ENCODE measurements at places on chromosomes 16 and 17. TPM values are rescaled to one million over a fixed set of nuclear protein-coding genes. Genes with fewer than 3 reads are reported as not detected.

GRCh38 chr16:50386139-50386538 is 17.4 kb upstream of the BRD7 start:
- H3K4me3 ChIP-seq, result no peak overlapping the region
- no peak for DNase-seq
- no peaks in the 10 kb centered on the region for H3K36me3 ChIP-seq

DNA sequence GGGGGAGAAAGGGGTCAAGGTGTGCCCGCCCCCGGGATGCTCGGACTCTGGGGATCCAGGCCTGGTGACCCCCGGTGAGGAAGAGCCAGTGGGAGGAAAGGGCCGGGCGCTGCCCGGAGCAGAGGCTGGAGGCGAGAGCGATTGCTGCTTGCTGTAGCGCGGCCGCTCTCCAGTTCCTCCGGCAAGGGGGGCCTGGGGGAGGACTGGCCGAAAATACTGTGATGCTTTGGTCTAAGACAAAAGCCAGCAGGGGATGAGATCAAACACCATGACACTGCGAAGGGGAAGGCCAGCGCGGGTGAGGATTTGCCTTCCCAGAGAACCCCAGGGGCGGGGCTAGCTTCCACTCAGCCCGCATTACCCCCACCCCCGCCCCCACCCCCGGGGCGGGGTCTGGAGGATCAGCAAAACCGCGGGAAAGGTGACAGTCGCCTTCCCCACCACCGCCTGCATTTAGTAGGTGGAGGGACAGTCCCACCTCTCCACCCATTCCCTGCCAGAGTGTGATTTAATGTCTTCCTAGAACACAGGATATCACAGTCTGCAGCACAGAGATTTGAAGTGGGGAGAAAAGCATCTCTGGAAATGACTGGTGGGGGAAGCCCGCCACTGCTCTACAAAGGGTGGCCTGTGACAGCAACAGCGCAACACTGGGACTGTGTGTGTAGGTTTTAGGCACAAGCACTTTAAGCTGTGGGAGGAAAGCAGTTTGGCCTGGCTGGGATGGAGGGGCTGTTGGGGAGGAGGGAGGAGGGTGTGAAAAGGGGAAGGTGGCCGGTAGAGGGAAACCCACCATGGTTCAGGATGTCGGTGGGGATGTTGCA is 25.7 kb downstream of the MRC2 start:
- peaks cover 42% of the 10 kb centered on the region for H3K4me1 ChIP-seq
- H3K36me3 ChIP-seq, result no peaks in the 10 kb centered on the region
- no peaks in the 10 kb centered on the region for H3K27me3 ChIP-seq

DNA sequence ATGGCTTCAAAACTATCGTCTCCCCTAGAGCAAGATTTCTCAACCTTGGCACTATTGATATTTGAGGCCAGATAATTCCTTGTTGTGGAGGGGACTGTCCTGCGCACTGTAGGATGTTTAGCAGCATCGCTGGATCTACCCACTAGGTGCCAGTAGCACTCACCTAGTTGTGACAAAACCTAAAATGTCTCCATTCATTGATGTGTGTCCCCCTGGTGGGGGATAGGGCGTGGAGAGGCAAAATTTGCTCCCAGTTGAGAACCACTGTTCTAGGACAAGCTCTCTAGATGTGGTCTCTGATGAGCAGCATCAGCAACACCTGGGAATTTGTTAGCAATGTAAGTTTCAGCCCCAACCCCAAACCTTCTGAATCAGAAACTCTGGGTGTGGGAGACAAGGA is 259.0 kb downstream of the XYLT1 start:
- no peak overlapping the region for H3K27ac ChIP-seq
- no peak for DNase-seq
- no peak overlapping the region for H3K4me3 ChIP-seq
- H3K27me3 ChIP-seq, result no peaks in the 10 kb centered on the region
- H3K4me1 ChIP-seq, result no peaks in the 10 kb centered on the region

PGAP6 gene
- 35.1 TPM for total RNA-seq

ALDH3A1 gene
- total RNA-seq, result 1.1 TPM

Measured in heart left ventricle (tissue), 16 donors.